Lower lobe of right lung (tissue), 2 donors: ENCODE measurements at places on chromosomes 4 and X.

DNA sequence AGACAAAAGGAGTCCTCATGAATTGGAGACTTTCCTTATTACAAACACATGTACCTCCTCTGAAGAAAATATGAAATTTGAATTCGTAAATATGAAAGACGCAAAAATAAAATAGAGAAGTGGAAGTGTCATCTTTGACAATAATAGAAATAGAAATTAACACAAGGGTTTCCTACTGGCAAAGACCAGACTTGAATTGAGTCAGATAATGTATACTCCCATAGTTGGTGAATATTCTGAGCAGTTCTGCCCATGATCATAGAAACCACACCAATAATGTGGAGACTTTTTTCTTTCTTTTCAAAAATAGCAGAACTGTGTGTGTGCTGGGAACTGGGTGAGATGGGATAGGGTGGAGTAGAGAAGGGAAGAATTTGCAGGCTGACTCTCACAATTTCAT is 277.7 kb upstream of the TET2 start:
- DNase-seq: no peak

DNA sequence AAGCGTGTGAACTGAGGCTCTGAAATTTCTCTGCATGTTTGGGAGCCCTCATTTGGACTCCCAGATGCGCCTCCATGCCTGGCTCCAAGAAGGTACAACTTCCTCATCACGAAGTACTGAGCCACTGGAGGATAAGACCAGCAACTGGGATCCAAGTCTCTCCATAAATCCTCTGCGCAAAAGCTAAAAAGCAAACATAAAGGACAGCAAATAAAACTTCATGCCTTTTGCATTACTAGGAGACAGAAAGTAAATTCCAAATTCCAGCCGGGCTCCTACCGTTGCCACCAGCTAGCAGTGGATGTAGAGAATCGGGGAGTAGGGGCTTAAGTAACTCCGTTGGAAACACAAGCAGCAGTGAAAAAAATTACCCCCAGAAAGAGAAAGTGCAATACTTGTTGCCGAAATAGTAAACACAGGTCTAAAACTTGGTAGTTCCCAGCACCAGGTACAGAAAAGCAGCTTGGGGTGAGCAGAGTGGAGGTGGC is 477.1 kb upstream of the TENM3 start:
- no peak for DNase-seq

DNA sequence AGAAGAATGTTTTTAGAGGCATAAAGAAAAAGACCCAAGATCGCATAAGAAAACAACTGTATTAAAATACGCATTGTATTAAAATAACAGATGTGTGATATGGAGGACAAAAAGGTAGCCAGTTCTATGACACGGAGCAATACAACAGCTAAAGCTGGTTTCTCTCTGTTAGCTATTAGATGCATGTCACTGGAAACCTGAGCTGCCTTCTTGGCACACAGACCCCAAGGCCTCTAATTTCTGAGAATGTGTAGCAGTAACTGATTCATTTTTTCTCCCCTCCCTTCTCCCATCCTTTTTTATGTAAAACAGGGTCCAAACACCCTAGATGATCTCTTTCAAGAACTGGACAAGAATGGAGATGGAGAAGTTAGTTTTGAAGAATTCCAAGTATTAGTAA is 4.1 kb downstream of the S100G start:
- DNase-seq: no peak

- no peak for DNase-seq
Observed at GRCh38 chr4:153018031-153018430, 81.9 kb downstream of the FHDC1 start.

DNA sequence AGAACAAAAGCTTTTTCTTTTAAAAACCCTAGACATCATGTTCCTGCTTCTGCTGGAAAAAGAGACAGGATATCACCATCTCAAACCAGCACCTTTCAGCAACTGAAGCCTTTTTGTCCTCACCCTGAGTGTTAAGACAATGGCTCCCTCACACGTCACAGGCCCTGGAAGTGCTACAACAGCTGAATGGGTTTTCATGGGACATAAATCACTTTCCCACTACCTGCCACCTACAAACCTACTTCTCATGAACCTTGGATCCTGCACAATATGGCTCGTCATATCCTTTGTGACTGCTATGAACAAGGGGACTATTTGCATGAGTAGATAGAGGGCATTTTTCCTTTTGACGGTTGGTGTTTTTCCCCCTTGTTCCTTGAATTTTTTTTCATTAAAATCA is 93.6 kb downstream of the TSPAN5 start:
- DNase-seq: no peak

DNA sequence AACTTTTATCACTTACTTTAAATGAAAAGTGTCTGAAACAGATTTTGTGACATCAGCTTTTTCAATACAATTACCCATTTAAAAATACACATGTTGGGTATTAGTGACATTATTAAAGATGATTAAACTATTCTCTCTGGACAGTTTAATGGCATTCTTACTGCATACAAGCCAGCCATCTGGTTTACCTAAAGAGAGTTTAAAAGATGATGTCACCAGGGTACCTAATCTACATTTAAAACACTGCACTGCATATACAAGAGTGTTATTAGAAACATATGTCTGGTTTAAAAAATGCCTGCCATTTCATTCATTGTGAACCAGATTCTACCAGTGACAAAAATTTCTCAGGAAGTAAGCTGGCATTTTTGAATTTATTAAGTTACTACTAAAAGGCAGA is 919.1 kb downstream of the ADGRL3 start:
- DNase-seq: no peak

DNA sequence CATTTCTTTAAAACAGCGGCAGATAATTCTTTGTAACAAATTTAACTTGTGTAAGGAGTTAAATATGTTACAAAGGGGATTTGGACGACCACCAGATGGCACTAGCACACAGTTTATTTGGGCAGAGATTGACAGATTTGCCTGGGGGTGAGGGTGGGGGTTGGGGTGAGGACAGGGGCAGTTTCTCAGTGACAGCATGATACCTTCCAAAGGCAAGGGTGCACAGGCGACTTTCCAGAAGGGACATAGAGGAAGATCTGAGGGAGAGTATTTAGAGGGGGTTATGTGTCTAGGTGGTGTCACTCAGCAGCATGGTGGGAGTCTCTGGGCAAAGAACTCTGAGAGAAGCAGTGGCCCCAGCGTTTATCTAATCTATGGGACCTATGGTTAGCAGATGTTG is 9.6 kb upstream of the TMA16 start:
- no peak for DNase-seq

GRCh38 chr4:81405900-81406401 is 65.8 kb downstream of the RASGEF1B start:
- DNase-seq: no peak

DNA sequence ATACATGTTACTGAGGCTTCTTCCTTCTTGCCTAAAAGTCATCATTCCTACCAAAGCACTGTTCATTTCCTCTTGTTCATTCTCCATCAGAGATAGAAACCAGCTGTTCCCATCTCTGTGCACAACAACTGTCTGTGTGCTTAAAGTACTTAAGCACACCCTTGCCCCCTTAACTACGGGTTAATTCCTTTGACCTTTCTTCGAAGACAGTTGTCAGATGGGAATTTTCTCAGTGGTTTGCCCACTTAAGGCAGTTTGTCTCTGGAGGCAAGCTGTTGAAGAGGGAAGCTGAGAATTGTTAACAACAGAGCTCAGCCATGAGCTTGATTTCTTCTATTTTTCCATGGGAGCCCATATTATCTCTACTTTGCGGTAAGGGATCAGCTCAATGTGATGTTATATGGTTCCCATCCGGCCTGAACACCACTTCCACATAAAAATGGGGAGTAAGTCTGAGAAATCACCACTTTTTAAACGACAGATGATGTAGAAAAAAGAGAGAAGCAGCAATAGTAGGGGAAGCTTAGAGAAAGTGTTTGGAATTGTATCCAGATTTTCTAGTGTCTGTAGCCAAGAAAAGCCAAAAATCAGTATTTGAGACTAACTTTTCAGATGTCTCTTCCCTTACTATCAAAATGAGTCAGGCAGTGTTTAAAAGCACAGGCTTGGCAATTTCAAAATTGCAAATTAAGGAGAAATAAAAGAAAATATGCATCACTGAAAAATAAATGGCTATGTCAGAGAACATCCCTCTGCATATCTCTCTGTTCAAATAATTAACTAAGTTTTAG is 194.4 kb downstream of the SLIT2 start:
- DNase-seq: no peak

DNA sequence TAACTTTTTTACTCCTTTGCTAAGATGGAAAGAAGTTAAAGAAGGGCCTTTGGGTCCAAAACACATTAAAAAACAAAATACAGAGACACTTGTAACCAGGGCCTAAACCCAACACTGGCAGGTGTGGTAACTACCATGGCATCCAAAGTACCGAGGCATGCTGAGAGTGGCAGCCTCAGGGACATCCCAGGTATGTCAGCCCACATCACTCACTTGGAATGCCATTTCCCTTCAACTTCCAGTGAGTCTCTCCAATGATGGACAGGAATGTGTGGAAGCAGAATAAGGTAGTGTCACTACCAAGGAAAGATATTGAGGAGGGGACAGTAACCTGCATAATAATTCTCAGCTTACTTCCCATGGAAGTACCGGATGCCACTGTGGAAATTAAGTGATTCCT is 79.5 kb upstream of the SCOC start:
- DNase-seq: no peak

GRCh38 chrX:152904151-152905080 is 6.5 kb downstream of the ZNF185 start:
- DNase-seq: no peak

DNA sequence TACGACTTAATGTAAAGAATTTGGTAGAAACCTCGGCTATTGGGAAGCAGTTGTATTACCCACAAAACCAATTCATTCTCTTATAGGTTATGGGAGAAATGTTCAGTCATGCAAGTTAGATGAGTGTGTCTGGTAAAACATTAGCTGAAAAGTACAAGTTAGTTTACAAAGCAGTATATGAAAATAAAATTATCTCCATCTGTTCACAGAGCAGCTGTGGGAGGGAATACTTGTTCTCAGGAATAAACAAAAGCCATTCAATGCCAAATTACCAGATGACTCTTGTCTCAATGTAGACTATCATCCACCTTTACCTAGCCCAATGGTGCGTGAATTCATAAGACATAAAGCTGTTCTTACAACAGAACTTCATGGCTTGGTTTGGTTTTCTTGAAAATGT is 28.6 kb downstream of the STAP1 start:
- no peak for DNase-seq

DNA sequence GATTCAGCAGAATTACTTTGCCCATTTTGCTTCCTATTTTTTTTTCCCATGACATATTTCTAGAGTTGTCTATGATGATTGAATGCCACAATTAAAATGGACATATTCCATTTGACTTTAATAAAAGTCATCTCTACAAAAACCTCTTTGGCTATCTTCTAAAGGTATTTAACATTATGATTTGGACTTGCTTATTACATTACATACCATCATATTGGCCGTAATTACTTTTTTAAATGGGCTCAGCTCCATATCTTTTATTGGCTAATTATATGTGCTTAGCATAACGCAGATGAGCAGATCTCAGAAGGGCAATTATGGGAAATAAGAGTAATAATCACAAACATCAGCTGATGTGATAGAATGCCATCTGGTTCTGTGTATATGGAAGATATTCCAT is 4.5 kb upstream of the LNX1 start:
- DNase-seq: no peak

- no peak for DNase-seq
Observed at GRCh38 chr4:70722199-70722791, 531 bp downstream of the RUFY3 start.

DNA sequence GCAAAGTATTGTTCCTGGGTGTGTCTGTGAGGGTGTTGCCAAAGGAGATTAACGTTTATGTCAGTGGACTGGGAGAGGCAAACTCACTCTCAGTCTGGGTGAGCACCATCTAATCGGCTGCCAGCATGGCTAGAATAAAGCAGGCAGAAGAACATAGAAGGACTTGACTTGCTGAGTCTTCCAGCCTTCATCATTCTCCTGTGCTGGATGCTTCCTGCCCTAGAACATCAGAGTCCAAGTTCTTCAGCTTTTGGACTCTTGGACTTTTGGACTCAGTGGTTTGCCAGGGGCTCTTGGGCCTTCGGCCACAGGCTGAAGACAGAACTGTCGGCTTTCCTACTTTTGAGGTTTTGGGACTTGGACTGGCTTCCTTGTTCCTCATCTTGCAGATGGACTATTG is 15.3 kb upstream of the ENPP6 start:
- DNase-seq: no peak

- no peak for DNase-seq
Observed at GRCh38 chr4:153333874-153334273, 10.6 kb upstream of the MND1 start.

DNA sequence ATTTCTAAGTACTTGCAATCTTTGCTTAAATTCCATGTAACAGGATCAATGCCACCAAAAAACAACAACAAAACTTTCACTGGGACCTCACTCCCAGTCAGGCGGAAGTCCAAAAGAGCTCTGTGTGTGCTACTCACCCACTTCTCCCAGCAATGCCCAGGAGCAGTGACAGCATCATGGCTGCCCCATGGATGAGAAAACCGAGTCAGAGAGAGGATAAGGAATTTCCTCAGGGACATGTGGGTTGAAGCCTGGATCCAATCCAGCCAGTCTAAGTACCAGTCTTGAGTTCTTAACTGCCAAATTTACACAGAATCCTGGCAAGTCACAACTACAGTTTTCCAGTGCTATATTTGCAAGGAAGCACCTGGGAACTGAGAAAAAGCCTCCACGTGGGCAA is 64.5 kb downstream of the STX18 start:
- DNase-seq: no peak

- DNase-seq: no peak
Observed at GRCh38 chr4:155405059-155405458, 28.3 kb upstream of the MAP9 start.

DNA sequence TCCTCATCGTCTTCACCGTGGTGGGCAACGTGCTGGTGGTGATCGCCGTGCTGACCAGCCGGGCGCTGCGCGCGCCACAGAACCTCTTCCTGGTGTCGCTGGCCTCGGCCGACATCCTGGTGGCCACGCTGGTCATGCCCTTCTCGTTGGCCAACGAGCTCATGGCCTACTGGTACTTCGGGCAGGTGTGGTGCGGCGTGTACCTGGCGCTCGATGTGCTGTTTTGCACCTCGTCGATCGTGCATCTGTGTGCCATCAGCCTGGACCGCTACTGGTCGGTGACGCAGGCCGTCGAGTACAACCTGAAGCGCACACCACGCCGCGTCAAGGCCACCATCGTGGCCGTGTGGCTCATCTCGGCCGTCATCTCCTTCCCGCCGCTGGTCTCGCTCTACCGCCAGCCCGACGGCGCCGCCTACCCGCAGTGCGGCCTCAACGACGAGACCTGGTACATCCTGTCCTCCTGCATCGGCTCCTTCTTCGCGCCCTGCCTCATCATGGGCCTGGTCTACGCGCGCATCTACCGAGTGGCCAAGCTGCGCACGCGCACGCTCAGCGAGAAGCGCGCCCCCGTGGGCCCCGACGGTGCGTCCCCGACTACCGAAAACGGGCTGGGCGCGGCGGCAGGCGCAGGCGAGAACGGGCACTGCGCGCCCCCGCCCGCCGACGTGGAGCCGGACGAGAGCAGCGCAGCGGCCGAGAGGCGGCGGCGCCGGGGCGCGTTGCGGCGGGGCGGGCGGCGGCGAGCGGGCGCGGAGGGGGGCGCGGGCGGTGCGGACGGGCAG is 792 bp downstream of the ADRA2C start:
- DNase-seq: no peak
